ENCODE measurements at places on chromosomes 6 and 20.

DNA sequence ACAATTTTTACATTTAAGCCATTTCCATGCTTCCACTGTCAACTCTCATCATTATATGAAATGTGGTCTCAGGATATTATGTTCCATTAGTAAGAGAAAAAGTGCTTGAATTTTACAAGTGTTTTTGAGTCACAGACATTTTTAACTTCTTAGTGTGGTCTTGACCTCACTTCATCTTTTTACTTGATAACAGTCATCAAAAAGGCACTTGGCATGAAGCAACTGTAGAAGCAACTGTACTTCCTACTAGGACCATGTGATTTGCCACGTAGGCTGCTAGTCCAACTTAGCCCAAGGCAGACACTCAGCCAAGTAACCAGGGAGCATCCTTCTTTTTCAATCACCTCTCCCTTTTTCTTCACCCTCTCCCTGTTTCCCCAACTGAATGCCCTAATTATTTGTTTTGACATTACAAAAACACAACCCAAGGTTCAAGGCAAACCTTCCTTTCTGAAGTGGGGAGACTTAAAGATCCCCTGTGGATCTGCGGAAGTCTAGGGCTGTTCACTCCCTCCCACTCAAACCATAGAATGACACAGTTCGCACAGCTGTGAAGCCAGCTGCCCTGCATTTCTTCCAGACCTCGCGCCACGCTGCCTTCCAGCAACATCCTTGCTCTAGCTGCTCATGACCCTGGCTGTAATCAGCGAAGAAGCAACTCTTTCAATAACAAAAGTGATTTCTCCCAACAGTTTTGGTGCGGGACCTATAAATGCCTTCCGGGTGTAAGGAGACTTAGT is 45.0 kb downstream of the PHACTR1 start:
- no peak overlapping the region for H3K27ac ChIP-seq
- H3K27me3 ChIP-seq, result no peaks in the 10 kb centered on the region
- no peaks in the 10 kb centered on the region for H3K4me1 ChIP-seq
- no peak for DNase-seq

DNA sequence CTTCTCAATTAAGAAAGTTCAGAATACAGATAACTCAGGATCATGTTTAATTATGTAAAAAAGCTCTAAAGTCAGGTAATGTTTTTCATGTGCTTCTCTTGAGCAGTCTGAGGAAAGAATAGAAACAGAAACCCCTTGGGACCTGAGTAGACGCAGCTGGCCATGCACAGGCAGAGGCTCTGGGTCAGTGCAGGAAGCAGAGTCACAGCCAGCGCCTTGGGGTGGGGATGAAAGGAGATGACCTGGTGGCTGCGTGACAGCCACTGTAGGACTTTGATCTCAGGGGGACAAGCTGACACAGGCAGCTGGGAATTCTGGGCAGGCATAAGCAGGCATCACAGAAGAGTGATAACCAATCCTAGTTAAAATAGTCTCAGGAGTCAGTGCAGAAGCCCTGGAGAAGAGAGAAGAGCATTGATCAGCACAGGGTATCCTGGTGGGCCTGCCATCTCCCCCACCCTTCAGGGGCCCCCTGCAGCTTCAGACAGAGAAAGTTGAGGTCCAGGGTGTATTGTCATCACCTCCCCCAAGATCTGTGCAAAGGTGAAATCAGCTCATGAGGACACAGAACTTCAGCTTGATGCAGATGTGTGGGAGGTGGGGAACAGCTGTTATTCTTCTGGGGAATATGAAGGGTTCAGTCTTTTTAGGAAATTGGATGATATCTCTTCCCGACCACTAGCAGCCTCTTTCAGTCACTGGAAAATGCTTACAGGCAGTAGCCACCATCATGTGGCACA is 6.4 kb downstream of the HLA-DQB1 start:
- H3K4me3 ChIP-seq, result no peak overlapping the region
- no peaks in the 10 kb centered on the region for H3K4me1 ChIP-seq

DNA sequence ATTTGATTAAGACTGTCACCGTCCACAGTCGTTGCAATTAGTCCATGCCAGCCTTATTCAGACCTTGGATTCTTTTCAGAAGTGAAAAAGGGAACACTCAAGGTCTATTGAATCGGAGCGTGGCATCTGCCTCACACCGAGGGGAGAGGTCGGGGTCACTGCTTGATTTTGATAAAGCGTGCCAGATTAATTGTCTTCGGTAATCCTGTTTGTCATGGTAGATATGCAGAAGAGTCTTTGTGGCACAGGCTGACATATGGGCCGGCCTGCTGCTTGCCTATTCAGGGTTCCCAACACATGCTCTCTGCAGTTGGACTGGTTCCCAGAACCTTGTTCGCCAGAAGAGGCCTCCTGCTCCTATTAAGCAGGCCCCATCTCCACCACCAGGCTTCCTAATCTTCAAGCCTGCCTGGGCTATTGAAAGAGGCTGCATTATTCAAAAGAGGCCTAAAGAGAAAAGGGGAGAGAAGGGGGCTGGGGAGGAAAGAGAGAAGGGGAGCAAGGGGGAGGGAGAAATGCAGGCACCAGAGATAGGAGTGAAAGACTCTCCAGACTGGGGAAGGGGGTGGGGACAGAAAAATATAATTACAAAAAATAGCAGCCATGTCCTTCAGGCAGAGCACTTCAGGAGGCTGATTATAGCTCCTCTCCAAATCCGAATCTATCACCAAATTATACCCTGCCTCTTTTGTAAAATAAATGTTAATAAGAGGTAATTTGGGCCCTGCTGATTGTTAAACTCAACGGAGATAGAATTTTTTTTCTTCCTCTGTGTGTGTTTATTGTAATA is 611.3 kb downstream of the HDGFL1 start:
- no peaks in the 10 kb centered on the region for H3K36me3 ChIP-seq
- DNase-seq, result no peak
- no peak overlapping the region for H3K27ac ChIP-seq
- no peak overlapping the region for H3K4me3 ChIP-seq
- H3K4me1 ChIP-seq, result no peaks in the 10 kb centered on the region

DNA sequence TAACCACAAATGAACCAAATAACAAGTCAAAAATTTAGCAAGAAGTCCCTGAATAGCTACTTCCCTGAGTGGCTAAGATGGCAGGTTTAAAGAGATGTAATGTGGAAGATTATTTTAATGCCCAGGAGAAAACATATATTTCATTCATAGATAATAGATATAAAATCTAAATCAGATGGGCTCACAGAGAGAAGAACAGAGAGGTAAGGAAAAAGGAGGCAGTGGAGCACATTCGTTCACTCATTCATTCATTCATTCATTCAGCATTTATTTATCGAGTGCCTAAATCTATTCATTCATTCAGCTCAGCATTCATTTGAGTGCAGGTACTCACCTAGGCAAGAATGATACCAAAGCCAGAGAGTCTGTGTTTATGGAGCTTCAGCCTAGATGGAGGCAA is 32.1 kb upstream of the IYD start:
- H3K27ac ChIP-seq, result peak overlapping the region; percentile 54
- no peaks in the 10 kb centered on the region for H3K27me3 ChIP-seq
- no peak overlapping the region for H3K4me3 ChIP-seq
- no peak for DNase-seq

GRCh38 chr6:21099338-21100314 is 493.9 kb upstream of the SOX4 start:
- no peaks in the 10 kb centered on the region for H3K4me1 ChIP-seq
- H3K4me3 ChIP-seq, result no peak overlapping the region
- H3K27ac ChIP-seq, result no peak overlapping the region
- no peaks in the 10 kb centered on the region for H3K36me3 ChIP-seq

DNA sequence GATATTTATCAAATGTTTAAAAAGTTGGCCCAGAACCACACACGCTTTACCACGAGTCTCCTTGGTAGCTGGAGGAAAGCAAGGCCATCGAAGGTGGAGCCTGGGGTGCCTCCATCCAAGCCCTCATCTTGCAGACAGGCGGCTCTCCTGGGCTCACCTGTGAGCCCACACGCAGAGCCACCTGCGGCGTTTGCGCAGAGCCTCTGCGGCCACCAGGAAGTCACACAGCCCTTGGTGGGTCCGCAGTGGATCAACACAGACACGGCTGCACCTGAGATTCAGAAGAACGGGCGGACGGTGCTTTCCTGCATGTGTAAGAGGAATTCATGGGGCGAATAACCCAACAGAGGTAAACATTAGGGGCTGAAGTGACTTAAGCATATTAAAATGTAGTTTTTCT is 24.5 kb upstream of the SMOC2 start:
- no peaks in the 10 kb centered on the region for H3K4me1 ChIP-seq
- H3K36me3 ChIP-seq, result no peaks in the 10 kb centered on the region
- H3K27me3 ChIP-seq, result no peaks in the 10 kb centered on the region
- DNase-seq, result no peak

GRCh38 chr20:48740292-48740649 is 87.5 kb downstream of the PREX1 start:
- no peak overlapping the region for H3K4me3 ChIP-seq
- no peak for DNase-seq
- H3K27ac ChIP-seq, result no peak overlapping the region
- no peaks in the 10 kb centered on the region for H3K27me3 ChIP-seq
- no peaks in the 10 kb centered on the region for H3K36me3 ChIP-seq
- H3K4me1 ChIP-seq, result no peaks in the 10 kb centered on the region

DNA sequence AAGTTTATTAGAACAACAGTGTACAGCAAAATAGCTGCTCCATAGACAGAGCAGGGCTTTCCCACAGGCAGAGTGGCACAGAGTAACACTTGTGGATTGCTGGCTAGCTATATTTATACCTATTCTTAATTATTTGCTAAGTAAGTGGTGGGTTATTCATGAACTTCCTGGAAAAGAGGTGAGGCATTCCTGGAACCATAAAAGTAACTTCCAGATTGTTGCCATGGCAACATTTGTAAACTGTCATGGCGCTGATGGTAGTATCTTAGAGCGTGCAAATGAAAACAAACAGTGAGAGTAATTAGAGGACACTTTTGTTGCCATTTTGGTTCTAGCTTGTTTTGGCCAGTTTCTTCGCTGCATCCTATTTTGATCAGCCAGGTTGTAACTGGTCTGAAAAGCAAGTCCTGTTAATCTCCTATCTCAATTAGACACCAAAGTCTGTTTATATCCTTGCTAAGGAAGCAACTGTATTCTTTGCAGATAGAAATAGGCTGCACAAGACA is 23.9 kb downstream of the DEFB114 start:
- H3K4me1 ChIP-seq, result no peaks in the 10 kb centered on the region
- no peak for DNase-seq

- no peaks in the 10 kb centered on the region for H3K4me1 ChIP-seq
- no peaks in the 10 kb centered on the region for H3K36me3 ChIP-seq
- no peak overlapping the region for H3K27ac ChIP-seq
- H3K4me3 ChIP-seq, result no peak overlapping the region
These were observed 27.3 kb downstream of the ADA start for GRCh38 chr20:44624152-44624551.

DNA sequence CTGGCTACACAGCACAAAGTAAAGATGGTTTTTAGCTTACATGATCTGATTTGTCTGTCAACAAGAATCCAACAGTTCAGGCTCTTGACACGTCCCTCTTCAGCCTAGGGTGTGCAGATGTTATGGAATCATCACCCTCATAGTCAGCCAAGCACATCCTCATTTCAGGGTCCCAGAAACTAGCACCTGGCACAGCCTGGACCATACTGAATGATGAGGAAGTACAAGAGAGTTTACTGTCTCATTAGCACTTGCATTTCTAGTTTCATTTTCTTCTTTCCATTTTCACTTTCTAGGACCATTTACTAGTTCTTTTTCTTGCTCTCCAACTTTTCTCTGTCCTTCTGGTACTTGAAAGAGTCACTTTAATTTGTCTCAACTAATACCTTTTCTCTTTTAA is 6.5 kb downstream of the RIPOR2 start:
- no peak for DNase-seq
- H3K27me3 ChIP-seq, result no peaks in the 10 kb centered on the region
- no peak overlapping the region for H3K27ac ChIP-seq
- no peak overlapping the region for H3K4me3 ChIP-seq
- no peaks in the 10 kb centered on the region for H3K36me3 ChIP-seq

GRCh38 chr6:167779129-167779992 is 47.4 kb upstream of the AFDN start:
- DNase-seq, result no peak
- no peak overlapping the region for H3K27ac ChIP-seq
- H3K36me3 ChIP-seq, result no peaks in the 10 kb centered on the region
- H3K4me3 ChIP-seq, result no peak overlapping the region
- H3K27me3 ChIP-seq, result no peaks in the 10 kb centered on the region
- no peaks in the 10 kb centered on the region for H3K4me1 ChIP-seq

DNA sequence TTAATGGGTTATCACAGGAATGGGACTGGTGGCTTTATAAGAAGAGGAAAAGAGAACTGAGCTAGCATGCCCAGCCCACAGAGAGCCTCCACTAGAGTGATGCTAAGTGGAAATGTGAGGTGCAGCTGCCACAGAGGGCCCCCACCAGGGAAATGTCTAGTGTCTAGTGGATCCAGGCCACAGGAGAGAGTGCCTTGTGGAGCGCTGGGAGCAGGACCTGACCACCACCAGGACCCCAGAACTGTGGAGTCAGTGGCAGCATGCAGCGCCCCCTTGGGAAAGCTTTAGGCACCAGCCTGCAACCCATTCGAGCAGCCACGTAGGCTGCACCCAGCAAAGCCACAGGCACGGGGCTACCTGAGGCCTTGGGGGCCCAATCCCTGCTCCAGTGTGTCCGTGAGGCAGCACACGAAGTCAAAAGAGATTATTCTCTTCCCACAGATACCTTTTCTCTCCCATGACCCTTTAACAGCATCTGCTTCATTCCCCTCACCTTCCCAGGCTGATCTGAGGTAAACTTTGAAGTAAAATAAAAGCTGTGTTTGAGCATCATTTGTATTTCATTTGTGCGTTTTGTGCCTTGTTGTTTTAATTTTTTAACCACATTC is 4.4 kb downstream of the HLA-E start:
- peak overlapping the region; percentile 29 for H3K27ac ChIP-seq
- no peak overlapping the region for H3K4me3 ChIP-seq
- no peak for DNase-seq
- peaks cover 11% of the 10 kb centered on the region for H3K4me1 ChIP-seq
- no peaks in the 10 kb centered on the region for H3K27me3 ChIP-seq

DNA sequence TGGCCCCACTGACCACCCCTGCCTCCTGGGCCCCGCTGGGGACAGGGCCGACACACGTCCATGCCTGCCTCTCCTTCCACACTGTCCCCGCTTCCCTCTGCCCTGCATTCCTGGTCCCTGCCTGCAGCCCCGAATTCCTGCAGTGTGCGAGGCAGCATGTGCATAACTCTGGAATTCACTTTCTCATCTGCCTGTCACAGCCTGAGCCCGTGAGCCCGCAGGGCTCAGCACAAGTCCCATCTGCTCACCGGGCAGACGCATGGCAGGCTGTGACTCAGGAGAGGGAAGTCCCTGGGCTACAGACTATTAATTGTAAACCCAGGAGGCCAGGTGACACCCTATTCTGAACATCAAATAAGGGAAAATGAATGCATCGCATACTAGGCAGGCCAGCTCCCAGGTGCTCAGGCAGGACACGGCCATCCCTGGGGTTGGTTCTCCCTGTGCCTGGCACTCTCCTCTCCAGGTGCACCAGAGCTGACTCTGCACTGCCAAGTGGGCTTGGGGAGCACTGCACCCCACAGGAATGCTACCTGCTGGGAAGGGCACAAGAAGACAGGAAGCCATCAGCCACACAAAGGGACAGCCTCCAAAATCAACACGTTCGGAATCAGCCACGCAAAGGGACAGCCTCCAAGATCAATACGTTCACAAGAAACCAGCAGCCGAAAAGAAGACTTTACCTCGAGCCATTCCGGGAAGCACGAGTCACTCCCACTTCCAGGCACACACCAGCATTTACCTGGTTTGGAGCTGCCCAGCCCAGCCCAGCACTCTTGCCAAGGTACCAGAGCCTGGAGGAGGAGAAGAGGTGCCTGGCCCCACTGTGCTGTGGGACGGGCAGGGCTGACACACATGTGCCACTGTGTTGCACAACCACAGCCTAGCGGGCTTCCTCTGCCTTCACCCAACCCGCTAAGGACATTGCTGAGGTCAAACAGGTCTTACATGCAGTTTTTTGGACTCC is 65.9 kb downstream of the DLL1 start:
- H3K4me1 ChIP-seq, result peaks cover 3% of the 10 kb centered on the region
- H3K27ac ChIP-seq, result peak overlapping the region; percentile 86
- H3K36me3 ChIP-seq, result no peaks in the 10 kb centered on the region
- peak overlapping the region; percentile 34 for H3K4me3 ChIP-seq
- DNase-seq, result peak; percentile 94

Data from breast epithelium (tissue), 4 donors.